Uterus (tissue), 4 donors: ENCODE measurements at places on chromosomes 6 and 20. TPM values are rescaled to one million over a fixed set of nuclear protein-coding genes. Genes with fewer than 3 reads are reported as not detected.

DNA sequence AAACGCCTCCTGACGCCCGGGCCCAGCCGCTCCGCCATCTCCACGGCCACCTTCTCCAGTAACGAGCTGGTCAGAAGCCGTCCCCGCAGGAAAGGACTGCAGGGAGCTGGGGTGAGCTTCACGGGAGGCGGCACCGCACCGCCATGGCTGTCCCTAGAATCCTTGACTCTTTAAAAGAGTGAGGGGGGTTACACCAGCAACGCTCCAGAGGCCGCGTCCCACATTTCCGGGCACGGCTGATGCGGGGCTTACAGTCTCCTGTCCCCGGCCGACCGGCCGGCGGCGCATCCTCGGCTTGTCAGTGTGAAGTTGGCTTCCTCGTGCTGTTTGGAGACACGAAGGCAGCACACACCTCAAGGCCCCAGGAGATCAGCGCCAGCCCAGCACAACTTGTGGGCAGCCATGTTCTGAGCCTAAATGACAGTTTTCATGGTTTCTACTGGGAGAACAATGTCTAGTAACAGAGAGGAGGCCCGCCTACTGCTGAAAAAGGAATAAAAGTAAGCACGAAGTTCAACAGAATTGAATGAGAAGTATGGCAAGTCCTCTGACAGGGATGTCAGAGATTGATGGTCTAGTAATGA lies 30.4 kb downstream of the SLC2A4RG start:
- no peak for DNase-seq

DNA sequence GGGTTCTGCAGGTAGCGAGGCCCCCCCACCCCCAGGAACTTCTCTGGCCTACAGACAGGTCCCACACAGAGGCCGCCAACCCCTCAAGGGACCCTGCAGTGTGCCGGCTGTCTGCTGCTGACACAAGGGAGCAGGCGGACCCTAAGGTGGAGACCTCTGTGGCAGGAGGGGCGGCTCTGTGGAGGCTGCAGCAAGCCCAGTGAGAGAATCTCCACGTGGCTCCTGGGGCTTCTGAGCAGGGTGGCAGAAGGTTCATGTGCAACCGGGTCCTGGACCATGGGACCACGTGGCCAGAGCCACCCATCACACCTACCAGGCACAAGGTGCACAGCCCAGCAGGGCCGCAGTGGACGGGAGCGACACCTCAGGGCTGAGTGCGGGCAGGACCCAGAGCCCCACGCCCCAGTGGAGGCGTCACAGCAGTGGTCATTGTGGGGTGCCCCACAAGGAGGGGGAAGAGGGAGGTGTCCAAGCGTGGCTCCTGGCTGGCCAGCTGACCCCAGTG lies 4.3 kb downstream of the ARFRP1 start:
- no peak for DNase-seq

DNA sequence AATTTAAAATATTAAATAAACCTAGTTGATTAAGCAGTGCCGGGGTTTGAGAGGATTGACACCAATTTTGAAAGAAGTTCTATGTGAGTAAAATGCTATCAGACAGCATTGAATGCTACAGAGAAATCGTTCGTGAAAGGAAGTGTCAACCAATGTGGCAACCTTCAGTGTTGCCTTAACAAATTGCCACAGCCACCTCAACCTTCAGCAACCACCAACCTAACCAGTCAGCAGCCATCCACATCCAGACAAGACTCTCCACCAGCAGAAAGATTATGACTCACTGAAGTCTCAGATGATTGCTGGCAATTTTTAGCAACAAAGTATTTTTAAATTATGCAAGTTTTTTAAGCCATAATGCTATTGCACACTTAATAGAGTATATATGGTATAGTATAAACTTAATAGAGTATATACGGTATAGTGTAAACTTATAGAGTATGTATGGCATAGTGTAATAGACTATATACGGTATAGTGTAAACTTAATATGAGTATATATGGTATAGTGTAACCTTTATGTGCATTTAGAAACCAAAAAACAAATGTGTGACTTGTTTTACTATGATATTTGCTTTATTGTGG lies 65.3 kb upstream of the ID4 start:
- DNase-seq, result no peak

- no peak for DNase-seq
Observed at GRCh38 chr6:161444464-161444863, 170.6 kb upstream of the AGPAT4 start.

- no peak for DNase-seq
Observed at GRCh38 chr20:32570401-32571190, 14.5 kb downstream of the NOL4L start.

The OXT gene
- not detected for total RNA-seq
